Mononuclear cell (primary cell): ENCODE measurements at places on chromosomes 11 and 22. TPM values are rescaled to one million over a fixed set of nuclear protein-coding genes. Genes with fewer than 3 reads are reported as not detected.

Gene OR9I1
- not detected for total RNA-seq

Gene CDC45
- total RNA-seq: 0.42 TPM

Gene CDKN1C
- 12.2 TPM for total RNA-seq

Gene SLC5A12
- not detected for total RNA-seq

Gene KIAA1671
- 0.31 TPM for total RNA-seq

Gene MMP3
- not detected for total RNA-seq

Gene C11orf16
- total RNA-seq: not detected

Gene IFITM1
- total RNA-seq: 276 TPM

Gene OR51B2
- total RNA-seq: not detected
